ENCODE measurements at places on chromosomes 11 and 22. TPM values are rescaled to one million over a fixed set of nuclear protein-coding genes. Genes with fewer than 3 reads are reported as not detected.
A peak's percentile ranks its signal among the peaks of the same experiment; 100 is the strongest.

- DNase-seq, result peak; percentile 30
Measured at GRCh38 chr11:108496643-108497256, 1.4 kb downstream of the POGLUT3 start.

- DNase-seq, result no peak
Measured at GRCh38 chr22:23073526-23074229, 3.4 kb downstream of the GNAZ start.

DNA sequence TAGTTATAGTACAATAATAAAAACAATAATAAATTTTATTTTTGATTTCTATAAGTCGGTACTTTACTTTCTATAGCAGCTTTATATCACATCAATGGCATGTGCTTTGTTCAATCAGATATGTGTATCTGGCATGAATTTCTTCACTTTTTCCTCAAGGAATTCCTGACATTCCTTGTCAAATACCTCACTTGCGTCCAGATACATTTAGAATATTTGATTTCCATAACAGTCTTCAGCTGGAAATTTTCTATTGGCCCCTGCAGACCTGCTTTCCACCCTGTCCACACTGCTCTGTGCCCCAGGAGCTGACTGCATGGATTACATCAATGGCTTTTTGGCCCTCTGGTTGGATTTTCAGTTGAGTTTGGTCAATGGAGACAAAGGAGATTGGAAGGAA is 93.2 kb downstream of the FAR1 start:
- DNase-seq, result no peak

- DNase-seq, result no peak
Measured at GRCh38 chr11:22787055-22787454, 42.5 kb downstream of the SVIP start.

DNA sequence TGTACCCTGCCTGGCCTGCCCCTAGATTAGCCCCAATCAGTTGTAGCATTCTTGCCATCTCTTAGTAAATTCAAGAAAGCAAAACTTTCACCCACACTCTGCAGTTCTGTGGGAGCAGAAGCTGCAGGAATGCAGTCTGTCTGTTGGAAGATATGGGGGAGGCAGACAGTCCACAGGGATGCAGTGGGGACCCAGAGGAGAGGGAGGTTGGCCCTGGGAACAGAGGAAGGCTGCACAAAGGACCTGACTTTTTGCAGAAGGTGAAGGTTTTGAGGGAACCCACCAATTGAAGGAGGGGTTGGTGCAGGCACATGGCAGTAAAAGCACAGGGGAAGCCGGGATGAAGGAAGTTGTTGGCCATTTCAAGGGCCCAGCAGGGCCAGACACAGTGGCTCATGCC is 16.5 kb downstream of the SNAP29 start:
- no peak for DNase-seq

- no peak for DNase-seq
Measured at GRCh38 chr11:1827095-1827813, 7.5 kb upstream of the SYT8 start.

DNA sequence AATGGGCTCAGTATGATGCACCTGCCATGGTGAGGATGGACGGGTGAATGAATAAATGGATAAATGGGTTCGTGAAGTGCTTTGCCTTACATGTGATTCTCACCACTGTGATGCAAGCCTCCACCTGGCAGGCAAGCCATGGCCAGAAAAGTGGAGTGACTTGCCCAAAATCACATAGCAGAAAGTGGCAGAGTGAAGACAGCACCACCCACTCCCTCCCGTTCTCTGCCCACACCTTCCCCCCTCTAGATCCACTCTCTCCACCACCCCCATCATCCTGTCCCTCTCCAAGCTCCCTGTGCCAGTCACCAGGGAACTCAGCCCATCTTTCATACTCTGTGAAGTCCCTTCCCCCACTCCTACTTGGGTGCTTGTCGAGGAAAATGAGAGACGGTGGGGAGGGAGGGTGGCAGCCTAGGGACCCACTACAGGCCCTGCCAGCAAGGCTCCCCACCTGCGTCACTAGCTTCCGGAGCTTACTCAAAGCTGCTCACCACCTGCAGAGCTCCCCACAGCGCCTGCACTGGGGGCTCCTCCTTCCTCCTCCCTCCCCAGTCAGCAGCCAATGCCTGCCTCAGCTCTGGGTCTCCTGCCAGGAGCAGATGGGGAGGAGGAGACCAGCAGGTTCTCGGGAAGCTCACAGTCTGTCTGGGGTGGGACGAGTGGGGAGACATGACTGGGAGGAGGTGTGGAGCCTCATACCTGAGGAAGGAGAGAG is 82.3 kb downstream of the PDE2A start:
- no peak for DNase-seq

GRCh38 chr22:30843245-30843644 is 125.3 kb downstream of the MORC2 start:
- DNase-seq, result no peak

DNA sequence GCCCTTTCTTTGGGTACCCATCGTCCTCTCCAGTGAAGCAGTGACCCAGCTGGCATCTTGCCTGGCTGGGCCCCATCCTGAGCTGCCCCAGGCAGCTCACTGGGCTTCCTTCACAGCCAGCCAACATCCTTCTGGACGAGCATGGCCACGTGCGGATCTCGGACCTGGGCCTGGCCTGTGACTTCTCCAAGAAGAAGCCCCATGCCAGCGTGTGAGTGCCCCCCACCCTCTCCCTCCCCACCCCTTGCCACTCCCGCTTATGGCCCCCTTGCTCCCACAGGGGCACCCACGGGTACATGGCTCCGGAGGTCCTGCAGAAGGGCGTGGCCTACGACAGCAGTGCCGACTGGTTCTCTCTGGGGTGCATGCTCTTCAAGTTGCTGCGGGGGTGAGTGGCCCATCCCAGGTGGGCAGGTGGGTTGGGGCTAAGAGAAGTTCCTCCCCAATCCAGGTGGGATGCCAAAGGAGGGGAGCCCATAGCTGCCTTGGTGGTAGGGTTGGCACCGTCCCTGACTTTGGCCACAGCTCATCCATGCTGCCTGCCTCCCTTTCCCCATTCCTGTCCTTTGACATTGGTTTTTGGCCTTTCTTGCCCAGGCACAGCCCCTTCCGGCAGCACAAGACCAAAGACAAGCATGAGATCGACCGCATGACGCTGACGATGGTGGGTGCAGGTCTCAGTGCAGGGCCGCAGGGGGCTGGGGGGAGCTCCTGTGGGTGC is 6.8 kb upstream of the ANKRD13D start:
- DNase-seq, result no peak

DNA sequence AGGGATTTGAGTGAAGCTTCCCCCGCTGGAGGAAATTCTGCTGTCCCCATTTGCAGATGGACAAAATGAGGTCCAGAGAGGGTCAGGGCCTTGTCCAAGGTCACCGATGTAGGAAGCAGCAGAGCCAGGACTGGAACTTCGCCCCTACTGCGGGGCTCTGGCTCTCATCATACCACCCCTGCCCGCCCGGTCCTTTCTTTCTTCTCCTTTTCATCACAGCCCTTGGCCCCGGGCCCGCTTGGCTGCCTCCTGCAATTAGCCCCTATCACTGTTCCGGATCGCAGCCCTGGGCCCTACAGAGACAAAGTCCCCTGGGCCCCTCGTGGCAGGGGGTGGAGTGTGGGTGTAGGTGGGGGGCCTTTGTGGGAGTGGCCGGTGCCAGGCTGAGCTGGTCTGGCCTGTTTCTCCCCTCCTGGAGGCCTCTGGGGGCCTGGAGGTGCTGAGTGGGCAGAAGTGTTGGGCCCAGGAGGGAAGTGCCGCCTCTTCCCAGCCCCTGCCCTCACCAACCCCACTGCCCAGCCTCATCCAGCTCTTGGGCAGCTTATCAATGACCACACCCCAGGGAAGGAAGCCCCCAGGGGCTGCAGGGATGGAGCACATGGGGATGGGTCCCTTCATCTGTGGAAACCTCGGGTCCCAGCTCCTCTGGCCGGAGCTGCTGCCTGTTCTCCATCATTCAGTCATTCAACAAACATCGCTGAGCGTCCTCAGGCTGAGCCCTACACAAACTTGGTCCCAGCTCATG is 3.4 kb downstream of the EMID1 start:
- DNase-seq, result peak; percentile 89

- no peak for DNase-seq
Measured at GRCh38 chr11:108241330-108242037, 18.6 kb downstream of the ATM start.

MOGAT2 gene
- not detected for total RNA-seq

DNA sequence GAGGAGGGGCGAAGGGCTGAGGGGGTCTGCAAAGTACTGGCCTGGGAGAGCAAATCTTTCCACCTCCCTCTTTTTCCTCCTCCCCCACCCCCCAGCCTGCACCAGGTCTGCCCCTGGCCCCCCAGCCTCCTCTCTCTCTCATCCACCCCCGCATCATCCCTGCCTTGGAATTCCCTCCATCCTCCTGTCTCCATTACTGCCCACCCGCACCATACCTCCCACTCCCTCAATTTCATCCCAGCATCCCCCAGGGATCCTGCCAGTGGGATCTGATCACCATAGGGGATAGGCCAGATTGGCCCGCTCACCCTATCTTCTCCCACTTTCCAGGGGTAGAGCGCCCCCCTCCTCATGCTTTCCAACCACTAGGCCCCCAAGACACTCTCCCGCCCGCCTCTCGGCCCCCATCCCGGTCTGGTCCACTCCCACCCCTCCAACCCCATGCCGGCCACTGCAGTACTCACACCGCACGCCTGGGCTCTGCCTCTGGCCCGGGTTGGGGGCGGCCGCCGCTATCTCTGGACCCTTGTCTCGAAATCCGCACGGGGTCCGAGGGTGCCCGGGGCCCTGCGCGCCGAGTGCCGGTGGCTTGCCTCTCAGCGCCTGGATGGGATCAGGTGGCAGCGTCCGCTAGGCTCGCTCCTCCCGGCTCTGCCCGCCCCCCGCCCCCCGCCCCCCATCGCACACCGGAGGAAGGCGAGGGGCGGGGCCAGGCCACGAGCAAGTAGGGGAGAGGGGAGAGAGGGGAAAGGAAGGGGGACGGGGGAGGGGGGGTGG is at the start of gene GAL3ST3:
Gene GAL3ST3 (minus strand): TSS at position 615 of the 777 bp plus-strand sequence. CDS start 3,746 bp downstream, outside the sequence.
- DNase-seq, result peak; percentile 79

GRCh38 chr22:44755956-44756361 is 3.6 kb downstream of the ARHGAP8 start:
- peak; percentile 91 for DNase-seq

DNA sequence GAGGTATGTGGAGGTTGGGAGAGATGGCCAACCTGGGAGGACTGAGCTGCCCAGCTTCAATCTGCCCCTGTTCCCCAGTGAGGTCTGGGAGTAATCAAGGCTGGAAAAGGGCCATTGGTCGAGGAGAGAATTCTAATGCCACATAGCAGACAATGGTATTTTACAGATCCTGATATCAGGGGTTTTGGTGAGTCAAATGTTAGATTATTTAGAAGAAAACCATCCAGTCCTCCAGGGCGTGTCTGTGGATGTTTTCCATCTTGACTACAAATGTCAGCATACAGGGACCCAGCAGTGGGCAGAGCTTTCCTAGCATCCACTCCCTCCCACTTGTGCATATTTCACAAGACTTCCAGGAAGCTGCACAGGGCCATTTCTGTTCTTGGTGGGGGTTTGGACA is 107.9 kb downstream of the SCN3B start:
- DNase-seq, result no peak

UBQLN3 gene
- total RNA-seq, result 0.35 TPM

OR4D5 gene
- total RNA-seq, result not detected

CDC42EP2 gene
- total RNA-seq, result 13.7 TPM

DNA sequence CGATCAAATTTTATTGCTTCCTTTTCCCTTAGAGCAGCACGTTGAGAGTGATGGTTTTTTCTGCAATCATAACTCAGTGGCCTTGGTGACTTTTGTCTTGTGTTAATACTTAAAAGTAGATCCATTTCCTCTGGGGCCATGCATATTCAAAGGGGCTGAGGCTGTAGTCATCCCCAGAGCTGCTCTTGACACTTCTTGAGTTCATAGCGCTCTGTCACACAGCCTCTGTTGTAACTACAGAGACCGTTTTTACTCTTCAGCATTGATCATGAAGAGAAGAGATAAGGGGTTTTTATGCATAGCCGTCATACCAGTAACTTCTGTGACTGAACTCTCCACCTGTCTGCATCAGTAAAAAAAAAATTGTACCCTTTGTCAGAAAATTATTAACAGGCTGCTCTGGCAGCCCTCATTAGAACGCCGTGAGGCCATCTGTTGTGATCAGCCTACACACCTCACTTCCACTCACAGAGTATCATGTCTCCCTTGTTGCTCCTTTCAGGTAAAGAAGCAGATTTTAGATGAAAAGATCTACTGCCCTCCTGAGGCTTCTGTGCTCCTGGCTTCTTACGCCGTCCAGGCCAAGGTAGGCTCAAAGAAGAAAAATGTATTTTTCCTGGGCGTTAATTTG is 38.4 kb downstream of the NF2 start:
- no peak for DNase-seq

- no peak for DNase-seq
Measured at GRCh38 chr11:120031612-120032600, 106.0 kb downstream of the TRIM29 start.

DNA sequence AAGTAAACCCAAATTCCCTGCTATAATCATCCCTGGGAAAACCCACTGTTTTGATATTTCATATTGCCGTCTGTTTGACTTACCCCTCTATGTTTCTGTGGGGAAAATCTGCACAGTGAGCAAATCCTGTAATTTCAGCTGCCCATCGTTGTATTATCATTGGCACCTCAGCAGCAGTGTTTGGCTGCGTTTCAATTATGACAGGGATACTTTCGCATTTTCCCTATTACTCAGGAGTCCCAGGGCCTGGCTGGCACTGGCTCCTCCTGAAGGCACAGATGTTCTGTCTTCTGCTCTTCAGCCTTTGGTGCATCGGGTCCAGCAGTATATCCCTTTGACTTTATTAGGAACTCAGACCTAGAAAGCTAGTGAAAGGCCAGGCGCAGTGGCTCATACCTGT is 12.2 kb upstream of the MMP12 start:
- no peak for DNase-seq

DNA sequence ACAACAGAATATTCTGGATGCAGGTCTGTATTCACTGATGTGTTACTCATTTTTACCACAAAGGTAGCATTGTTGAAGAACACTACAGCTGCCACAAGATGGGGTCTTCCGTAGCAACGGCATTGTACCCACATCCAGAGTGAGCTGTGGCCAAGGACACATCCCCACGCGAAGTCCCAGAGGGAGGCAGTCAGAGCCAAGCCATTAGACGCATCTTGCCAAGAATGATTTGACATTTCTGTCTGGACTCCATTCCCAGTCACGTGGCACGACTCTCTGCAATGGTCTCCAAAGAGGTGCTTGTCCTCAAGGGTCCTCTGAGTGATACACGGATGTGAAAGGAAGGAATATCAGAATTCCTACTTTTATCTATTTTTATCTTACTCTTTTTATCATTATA is 15.5 kb downstream of the OPCML start:
- no peak for DNase-seq

- no peak for DNase-seq
Measured at GRCh38 chr11:134312223-134312622, 19.6 kb upstream of the GLB1L2 start.

GRCh38 chr11:73961321-73961720 is 10.5 kb downstream of the DNAJB13 start:
- no peak for DNase-seq

C22orf42 gene
- not detected for total RNA-seq

DNA sequence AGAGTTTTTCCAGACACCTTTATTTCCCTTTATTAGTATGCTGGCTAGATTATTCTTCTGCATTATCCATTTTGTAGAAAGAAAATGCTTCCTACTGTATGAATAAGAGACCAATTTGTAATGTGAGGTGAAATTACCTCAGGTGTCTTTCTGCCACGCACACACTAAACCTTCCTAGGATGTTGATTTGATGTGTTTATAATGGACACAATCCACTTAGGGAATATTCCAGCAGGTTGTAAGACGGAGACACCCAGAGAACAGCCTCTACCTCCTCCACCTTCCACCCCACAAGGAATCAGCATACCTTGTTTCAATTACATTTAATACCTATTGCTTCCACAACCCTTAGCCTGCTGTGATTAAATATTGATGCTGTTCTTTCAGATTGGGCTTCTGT is 379.1 kb upstream of the KIRREL3 start:
- no peak for DNase-seq
